ENCODE measurements at places on chromosomes 3 and 15. TPM values are rescaled to one million over a fixed set of nuclear protein-coding genes. Genes with fewer than 3 reads are reported as not detected.

Gene CMTM6
- total RNA-seq = 61.5 TPM

Gene HRG
- total RNA-seq = not detected

DNA sequence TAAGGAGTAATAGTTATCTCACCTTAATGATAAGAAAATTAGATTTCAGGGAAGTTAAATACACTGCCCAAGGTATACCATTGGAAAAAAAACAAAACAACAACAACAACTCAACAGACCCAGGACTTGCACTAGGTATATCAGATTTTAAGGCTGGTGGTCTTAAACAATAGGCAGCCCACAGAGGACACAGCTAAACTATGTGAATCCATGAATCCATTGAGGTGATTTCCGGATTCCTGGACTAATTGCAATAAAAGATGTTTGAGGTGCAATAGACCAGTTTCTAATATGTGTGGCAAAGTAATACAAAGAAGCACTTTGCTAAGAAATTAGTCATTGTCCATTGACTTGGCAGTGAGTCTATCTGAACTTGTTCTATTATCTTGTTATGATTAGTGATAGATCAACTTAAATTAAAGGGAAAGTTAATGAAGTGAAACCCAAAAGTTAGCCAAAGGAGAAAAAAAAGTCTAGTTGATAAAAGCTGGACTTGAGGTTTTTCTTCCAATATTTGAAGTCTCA is 60.9 kb upstream of the MAGI1 start:
- DNase-seq = no peak

- no peak for DNase-seq
Measured at GRCh38 chr3:67737906-67738865, 83.8 kb upstream of the SUCLG2 start.

DNA sequence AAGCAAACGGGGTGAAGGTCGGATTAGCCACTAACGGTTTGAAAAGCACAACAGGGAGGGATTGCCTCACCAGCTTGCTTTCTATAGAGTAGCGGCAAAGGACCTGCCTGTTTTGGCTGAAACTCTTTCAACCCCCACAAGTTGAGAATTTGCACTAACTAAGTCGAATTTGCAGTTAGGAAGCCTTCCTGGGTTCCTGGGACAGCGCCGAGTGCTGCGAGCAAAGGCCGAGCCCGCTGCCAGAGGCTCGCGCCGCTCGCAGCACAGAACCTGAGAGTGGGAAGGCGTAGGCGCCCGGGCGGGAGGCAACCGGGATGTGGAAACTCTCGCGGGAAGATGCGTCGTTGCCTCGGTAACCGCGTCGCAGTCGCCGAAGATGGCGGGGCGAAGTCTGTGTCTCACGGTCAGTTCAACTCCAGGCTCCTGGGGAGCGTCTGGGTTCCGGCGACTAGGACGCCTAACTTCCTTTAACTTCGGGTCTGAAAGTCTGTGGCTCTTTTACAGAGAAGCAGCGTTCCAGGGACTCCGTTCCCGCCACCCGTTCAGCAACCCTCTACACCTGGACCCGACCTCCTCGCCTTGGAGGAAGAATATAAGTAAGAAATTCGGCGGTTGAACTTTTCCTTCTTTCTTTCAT is at the start of gene TEX9:
TEX9 (plus strand) TSS at position 352 of the 637 bp plus-strand sequence; CDS start at position 377, 25 bp downstream.
- peak; percentile 67 for DNase-seq

GRCh38 chr3:128201158-128201755 is 48.0 kb downstream of the EEFSEC start:
- DNase-seq = no peak

DNA sequence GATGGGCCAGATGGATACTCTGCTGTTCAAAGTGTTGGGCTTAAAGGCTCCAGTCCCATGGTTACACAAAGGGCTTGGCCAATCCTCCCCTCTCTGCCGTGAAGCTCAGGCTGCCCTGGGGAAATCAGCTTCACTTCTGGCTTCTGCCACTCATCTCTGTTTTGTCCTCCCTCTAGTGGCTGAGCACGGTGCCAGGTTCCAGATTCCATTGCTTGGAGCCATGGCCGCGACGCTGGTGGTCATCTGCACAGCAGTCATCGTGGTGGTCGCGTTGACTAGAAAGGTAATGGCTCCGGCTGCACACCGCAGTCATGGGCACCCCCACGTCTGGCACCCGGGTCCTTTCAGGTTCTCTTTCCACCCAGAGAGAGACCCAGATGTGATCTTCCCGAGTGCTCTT is 5.6 kb downstream of the TIGIT start:
- DNase-seq = no peak

- DNase-seq = no peak
Measured at GRCh38 chr3:127071597-127072001, 88.7 kb downstream of the PLXNA1 start.
